ENCODE measurements at places on chromosomes 2 and 18.

DNA sequence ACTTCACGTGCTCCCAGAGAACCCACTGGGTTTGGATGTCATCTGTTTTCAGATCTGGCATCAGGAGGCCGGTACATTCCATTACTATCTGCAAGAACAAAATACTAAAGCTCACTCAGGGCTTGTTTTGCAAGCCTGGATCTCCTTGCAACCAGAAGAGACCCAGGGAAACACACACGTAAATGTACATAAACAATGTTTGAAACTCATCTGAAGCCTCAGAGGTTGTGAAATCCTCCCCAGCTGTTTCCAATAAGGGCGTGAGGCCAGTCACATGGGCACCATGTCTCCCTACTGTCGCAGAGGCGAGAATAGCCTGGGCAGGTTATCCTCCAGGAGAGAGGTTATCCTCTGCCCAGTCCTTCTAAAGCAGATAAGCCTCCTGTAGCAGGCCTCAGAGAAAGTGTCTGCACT, 186.9 kb downstream of the GFPT1 start:
- DNase-seq, result no peak

- DNase-seq, result no peak
Observed at GRCh38 chr2:57696016-57696415, 350.6 kb upstream of the VRK2 start.

DNA sequence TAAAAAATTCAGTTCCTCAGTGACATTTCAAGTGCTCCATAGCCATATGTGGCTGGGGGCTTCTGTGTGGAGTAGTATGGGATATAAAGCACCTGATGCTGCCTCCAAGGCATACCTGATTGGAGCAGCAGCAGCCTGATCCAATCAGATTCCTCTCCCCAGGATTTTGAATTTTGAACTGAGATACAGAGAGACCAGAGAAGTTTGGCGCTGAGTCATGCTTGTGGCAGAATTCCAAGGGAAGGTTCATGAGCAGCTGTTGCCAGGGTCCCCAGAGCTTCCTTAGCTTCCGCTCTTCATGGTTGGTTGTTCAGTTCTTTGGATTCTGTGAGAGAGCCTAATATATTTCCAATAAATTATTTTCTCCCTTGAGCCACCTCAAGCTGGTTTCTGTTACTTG, 29.0 kb upstream of the CFAP36 start:
- DNase-seq, result no peak

DNA sequence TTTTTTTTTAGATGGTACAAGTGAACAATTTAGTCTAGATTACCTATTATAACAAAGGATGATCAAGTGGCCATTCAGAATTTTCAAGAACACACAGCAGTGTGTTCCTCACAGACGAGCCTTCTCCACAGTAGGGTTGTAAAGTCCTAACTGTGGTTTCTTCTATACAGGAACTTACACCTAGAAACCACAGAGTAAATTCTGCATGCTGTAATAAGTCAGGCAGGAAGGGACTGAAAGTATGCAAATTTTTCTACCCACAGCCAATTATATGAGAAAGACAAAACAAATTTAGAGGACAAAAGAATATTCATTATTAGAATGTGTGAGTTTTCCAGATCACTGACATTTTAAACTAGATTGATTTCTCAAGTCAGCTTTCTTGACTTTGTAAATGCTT, 99.5 kb downstream of the RBMS1 start:
- no peak for DNase-seq

GRCh38 chr2:112006076-112006410, 49.0 kb upstream of the TMEM87B start:
- no peak for DNase-seq

- no peak for DNase-seq
Observed at GRCh38 chr18:12857215-12857905, 26.7 kb downstream of the PTPN2 start.

DNA sequence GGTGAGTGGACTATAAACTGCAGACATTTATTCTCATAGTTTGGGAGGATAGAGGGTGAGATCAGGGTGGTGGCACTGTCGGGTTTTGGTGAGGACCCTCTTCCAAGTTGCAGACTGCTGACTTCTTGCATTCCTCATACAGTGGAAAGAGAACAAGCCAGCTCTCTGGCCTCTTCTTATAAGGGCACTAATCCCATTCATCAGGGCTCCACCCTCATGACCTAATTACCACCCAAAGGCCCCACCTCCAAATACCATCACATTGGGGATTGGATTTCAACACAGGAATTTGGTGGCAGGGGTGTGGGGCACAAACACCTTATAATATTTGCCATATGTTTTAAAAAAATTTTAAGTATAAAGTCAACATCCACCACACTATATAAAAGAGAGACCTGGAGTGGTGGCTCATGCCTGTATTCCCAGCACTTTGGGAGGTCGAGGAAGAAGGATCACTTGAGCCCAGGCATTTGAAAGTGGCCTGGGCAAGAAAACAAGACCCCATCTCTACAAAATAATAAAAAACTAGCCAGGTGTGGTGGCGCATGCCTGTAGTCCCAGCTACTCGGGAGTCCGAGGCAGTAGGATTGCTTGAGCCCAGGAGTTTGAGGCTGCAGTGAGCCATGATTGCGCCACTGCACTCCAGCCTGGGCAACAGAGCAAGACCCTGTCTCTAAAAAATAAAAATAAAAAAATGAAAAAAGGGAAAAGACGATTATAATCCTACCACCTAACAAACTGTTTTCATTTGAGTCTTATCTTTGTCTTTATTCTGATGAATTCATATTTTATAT, 44.0 kb downstream of the TCF7L1 start:
- DNase-seq, result no peak

GRCh38 chr2:177662895-177663294, 270.3 kb downstream of the AGPS start:
- DNase-seq, result no peak

GRCh38 chr2:215374642-215375466, 61.0 kb downstream of the FN1 start:
- DNase-seq, result no peak

- no peak for DNase-seq
Observed at GRCh38 chr2:28736034-28736433, 15.6 kb upstream of the PPP1CB start.

DNA sequence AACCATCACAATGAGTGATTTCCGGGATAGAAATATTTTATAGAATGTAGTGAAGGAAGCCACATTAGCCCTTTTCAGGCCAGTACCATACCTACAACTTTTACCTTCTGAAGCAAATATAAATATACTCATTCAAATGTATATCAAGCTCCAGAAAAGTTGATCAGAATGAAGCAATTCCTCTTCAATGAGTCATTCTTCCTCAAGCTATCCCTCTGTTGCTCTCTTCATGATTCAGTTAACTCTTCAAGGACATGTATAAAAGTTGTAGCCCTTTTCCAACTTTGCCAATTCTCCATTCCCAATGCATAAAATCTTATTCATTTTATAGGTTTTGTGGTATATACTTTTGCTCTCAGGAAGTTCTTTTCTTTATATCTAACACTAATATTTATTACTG, 242.1 kb upstream of the RGPD4 start:
- DNase-seq, result no peak

DNA sequence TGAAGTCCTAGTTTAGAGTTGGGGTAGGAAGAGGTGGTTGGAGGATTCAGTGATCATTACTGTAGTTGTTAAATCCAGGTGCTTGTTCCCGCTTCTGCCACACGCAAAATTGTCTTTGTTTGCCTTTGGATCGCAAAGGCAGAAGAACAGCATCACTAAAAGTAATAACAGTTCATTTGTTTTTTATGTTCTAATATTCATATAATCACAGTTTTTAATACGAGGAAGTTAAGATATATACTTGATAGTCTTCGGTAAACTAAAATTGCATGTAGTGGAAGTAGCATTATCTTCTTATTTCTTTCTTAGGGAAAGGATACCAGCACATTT, 365 bp downstream of the NDUFB3 start:
- DNase-seq, result no peak

DNA sequence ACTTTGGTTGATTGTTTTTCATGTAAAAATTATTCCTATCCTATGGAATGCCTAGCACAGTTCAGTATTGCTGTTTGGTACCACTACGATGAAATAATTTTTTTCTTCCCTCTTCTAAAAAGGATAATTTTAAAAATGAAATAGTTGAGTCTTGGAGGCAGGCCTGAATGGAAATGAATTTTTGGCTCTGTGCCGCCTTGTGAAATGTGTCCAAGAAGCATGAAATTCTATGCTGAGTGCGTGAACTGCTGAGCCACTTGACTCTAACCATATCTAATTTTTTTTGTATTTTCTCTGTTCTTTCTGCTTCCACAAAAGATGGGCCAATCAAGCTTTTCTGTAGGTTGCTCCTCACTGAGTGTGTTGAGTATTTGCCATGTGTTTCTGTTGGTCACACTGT, 95.0 kb downstream of the PRPF40A start:
- DNase-seq, result no peak

- no peak for DNase-seq
Observed at GRCh38 chr2:95006588-95006987, 18.9 kb upstream of the MAL start.

DNA sequence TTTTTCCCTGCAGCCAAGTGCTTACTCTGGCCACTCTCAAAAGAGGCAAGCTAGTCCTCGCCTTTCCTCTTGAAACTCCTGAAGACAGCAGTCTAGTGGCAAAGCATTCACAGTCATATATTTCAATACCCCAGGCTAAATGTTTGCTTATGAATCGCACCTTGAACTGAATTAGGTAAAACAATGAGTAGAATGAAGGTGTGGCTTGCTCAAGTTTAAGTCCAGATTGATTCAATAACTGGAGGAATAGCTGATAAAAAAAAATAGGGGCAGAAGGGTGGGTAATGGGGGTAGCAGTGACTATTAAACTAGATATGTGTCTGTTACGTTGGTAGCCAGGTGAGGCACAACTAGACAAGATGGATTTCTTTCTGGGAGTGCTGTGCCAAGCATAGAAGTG, 88.2 kb upstream of the EPB41L3 start:
- DNase-seq, result no peak

- no peak for DNase-seq
Observed at GRCh38 chr18:8603663-8604520, 5.3 kb upstream of the RAB12 start.

- no peak for DNase-seq
Observed at GRCh38 chr2:86783615-86784339, 6.9 kb downstream of the CD8A start.

- DNase-seq, result no peak
Observed at GRCh38 chr2:46381871-46382270, 84.7 kb downstream of the EPAS1 start.

GRCh38 chr18:6557770-6558248, 143.1 kb upstream of the L3MBTL4 start:
- DNase-seq, result no peak

DNA sequence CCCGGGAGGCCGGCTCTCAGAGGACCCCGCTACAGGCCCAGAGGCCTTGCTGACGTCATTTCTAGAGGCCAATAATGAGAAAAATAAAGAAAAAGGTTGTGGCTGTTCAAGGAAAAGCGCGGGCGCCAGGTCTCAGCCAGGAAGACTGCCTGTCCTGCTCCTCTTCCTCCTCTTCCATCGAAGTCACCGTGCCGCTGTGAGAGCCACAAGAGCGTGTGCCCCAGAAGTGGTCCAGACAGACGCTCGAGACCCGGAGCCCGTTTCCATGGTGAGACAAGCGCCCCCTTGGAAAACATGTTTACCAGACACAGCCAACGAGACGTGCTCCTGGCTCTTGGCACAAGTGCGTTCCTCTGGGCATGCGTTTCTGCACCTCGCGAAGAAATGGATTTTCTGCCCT, 210.5 kb downstream of the HDAC4 start:
- DNase-seq, result no peak

- no peak for DNase-seq
Observed at GRCh38 chr2:230748087-230748486, 35.4 kb downstream of the CAB39 start.

DNA sequence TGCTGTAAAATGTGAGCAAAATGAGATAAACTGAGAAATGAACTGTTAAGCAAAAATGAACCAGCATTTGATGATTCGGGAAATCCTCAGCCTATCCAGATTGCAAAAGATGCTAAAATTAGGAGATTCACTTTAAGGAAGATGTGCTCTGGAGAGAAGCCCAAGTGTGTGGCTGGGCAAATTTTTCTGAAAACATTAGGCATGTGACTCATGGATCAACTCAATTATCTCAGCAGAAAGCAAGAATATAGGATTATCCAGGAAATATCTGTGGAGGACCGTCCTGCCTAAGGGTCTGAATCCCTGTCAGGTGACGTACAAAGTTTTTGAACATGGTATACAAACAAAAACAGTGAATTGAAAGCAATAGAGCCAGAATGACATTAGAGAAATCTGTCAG, 1268.3 kb upstream of the TMEFF2 start:
- no peak for DNase-seq

GRCh38 chr2:173984866-173985604, 19.9 kb upstream of the SP3 start:
- no peak for DNase-seq

GRCh38 chr2:128780434-128781080, 461.9 kb upstream of the HS6ST1 start:
- DNase-seq, result no peak

DNA sequence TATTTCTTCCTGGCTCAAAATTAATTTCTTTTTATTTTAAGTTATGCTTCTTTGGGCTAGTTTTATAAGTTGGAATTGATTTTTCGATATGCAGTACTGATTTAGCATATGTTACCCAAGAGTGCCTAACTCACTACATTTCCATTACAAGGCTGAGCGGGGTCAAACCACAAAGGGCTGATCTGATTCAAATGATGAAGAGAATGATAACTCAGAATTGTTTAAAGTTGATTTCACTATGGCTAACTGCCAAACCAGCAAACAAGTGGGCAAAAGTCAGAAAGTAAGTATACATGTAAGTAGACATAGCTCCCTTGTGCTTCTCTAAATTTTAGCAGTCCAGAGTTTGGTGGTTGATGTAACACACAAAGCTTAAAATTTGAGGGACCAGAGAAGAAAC, 35.6 kb downstream of the RAD51AP2 start:
- DNase-seq, result no peak

GRCh38 chr2:211930331-211930730, 608.3 kb downstream of the ERBB4 start:
- DNase-seq, result no peak

DNA sequence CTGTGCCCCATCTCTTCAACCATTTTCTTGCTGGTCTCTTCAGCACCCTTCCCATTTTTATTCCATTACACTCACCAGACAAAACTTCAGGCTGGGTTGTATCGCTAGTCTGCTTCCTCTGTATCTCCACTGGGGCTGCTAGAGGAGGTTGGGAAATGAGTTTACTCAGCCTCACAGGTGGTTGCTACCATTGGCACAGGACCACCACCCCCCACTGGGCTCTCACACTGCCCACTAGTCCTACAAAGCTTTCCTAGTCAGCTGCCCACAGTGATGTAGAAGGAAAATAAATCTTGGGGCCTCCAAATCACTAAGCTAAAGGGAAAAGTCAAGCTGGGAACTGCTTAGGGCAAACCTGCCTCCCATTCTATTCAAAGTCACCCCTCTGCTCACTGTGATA, 12.3 kb upstream of the IL1B start:
- DNase-seq, result no peak

DNA sequence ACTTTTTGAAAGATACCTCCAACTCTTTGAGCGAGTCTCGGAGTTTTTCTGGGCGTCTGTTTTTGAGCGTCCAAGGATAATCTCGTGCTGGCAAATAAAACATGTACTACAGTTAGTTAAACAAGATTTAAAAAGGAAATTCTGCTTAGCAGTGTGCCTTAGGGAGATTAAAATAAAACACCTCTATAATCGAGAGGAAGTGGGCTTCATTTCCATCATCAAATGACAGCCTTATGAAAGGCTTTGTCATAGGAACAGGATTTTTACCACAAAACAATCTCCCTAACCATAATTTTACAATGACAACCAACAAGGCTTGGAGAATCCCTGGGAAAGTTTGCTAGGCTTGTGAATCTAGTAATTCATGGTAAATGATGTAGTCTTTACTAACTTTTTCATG, 103.4 kb downstream of the WDPCP start:
- DNase-seq, result no peak
